ENCODE measurements at places on chromosomes 16 and 17. TPM values are rescaled to one million over a fixed set of nuclear protein-coding genes. Genes with fewer than 3 reads are reported as not detected.

SLC12A3 gene
- total RNA-seq = not detected

- DNase-seq = peak; percentile 20
Observed at GRCh38 chr17:28317966-28318758, 838 bp upstream of the TMEM97 start.

- peak; percentile 80 for DNase-seq
Observed at GRCh38 chr16:68064791-68065365, 20.3 kb upstream of the NFATC3 start.

DNA sequence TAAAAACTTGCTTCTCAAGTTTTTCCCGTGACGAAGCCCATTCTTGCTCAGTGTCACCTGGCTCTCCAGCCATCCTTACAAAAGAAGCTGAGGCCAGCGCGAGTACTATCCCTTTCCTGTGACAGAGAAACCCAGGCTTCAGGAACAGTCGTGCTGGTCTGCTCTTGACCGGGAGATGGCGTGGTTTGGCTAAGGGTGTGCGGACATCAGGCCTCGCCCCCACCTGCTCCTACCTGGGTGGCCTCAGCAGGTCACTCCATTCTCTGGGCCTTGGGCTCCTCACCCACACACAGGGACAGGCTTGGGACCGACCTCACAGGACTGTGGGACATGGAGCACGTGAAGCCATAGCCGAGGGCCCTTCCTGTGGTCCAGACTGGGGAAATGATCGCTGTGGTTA is 75.2 kb upstream of the CIBAR2 start:
- DNase-seq = no peak

SLC5A11 gene
- 0.91 TPM for total RNA-seq

DNA sequence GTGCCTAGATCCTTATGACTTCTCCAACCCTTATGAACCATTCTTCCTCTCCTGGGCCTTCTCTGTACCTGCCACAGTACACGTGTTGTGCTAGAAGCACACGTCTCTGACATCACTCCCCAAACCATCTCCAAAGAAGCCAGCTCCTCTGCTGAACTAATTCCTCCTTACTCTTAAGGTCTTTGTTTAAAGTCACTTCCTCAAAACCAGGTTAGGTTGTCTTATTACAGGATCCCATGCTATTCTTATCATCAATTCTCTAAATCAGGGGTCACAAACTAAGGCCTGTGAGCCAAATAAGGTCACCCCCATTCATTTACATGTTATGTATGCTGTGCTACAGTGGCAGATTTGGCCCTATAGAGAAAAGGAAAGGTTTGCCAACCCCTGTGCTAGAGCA is 4.0 kb downstream of the SUPT6H start:
- DNase-seq = no peak

DNA sequence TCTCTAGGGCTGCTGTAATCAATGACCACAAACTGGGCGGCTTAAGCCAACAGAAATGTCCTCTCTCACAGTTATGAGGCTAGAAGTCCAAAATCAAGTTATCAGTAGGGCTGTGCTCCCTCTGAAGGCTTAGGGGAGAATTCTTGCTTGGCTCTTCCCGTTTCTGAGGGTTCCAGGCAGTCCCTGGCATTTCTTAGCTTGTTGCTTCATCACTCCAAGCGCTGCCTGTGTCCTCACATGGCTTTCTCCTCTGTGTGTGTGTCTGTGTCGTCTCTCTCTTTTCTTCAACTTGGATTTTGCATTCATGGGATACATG is 13.7 kb upstream of the CDC42EP4 start:
- DNase-seq = peak; percentile 17

- DNase-seq = no peak
Observed at GRCh38 chr16:58842746-58843145, 108.6 kb upstream of the GOT2 start.

MAPT gene
- 0.08 TPM for total RNA-seq

All from HT-29 (cell line).